ENCODE measurements at places on chromosomes 2 and 18.

GRCh38 chr2:22897428-22897827 is 487.6 kb upstream of the KLHL29 start:
- no peak for DNase-seq

DNA sequence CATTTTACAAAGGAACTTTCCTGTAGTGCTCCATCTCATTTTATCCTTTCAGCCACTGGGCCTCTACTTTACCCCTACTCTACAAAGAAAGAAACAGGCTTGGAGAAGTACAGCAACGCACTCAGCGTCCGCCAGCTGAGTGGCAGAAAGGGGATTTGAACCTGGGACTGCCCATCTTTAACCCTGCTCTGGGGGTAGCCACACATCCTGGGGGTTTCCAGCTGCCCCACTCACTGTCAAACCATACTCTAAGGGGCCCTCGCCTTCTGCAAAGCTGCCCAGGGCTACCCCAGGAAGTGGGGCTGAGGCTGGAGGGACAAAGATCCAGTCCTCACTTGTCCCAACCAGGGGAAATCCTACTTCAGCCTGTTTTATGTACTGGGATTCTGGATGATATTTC is 17.9 kb downstream of the HS1BP3 start:
- DNase-seq: no peak

- no peak for DNase-seq
These were observed 925 bp upstream of the NPC1 start for GRCh38 chr18:23587220-23587642.

DNA sequence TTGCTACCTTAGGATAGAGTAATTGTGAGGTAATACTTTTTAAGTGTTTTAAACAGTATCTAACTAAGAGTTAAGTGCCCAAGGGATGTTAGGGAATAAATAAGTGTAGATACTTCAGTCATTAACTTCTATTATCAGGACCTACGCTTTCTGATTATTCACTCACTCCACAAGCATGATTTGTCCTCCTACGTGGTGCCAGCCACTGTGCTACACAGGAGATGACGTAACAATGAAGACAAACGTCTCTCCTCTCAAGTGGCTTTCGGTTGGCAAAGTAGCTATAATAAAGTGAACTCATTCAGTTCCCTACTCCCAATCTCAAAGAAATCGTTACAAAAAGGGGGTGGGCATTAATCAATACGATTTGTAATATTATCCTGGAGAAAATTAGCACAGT is 100.9 kb upstream of the SETBP1 start:
- DNase-seq: no peak

DNA sequence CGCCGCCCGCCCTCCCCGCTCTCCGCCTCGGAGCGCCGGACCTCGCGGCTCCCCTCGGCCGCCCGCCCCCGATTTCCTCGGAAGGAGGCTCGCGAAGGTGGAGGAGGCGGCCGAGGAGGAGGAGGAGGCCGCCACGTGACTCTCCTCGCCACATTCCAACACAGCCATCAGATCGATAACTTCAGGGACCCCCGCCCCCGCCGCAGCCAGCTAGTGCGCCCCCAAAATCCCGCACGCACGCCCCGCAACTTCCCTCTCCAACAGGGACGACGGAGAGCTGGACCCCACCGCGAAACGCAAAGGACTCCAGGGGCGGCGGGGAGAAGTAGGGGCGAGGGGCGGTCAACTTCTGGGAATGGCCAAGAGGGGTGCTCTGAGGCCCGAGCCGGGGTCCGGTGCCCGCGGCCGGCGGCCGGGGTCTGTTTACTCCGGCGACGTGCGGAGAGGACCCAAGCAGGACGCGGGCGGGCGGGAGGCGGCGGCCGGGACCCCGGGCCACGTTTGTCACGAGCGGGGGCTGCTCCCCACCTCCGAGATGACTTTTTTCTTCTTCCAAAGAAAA is 2.0 kb downstream of the ZNF521 start:
- DNase-seq: no peak
